ENCODE measurements at places on chromosomes 6 and 20.

- no peak for DNase-seq
Observed at GRCh38 chr6:165671222-165671768, 8.3 kb upstream of the PDE10A start.

DNA sequence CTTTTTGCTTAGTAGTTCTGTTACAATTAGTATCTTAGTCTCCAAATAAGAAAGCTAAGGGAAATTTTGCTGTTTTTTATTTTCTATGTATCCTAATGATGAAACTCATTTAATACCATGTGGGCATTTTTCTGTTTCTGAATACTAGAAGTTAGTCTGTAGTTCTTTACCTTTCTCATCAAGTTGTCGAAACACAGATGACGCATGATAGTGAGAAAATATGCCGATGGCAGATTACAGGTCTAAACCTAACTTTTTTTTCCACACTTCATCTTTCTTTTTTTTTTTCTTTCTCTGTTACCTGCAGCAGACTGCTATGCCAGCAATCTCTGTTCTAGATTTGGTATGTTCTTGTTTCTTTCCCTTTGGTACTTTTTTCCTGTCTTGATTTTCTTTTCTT is 43.3 kb upstream of the KIF25 start:
- no peak for DNase-seq

DNA sequence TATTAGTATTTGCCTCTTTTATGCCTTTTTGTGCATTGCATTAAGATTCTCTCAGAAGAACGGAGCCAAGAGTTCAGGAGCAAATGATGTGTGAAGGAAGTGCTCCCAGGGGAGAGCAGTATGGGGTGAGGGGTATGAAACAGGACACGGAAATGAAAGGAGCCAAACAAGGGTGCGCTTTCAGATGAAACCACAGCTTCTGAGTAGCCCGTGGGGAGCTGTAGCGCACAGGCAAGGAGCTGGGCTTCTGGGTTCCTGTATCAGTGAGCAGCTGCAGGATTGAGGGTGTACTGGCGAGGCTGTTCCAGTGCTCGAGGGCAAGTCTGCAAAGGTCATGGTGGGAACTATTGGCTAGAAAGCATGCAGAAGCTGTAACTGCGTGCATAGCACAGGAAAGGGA is 25.4 kb downstream of the ANKEF1 start:
- DNase-seq = no peak

DNA sequence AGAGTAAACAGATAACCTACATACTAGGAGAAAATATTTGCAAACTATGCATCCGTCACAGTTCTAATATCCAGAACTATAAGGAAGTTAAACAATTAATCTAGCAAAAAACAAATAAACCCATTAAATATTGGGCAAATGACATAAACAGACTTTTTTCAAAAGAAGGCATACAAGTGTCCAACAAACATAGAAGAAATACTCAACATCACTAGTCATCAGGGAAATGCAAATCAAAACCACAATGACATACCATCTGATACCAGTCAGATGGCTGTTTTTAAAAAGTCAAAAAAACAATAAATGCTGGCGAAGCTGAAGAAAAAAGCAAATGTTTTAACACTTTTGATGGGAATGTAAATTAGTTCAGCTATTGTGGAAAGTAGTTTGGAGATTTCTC is 1117.7 kb upstream of the MAP3K7 start:
- no peak for DNase-seq

DNA sequence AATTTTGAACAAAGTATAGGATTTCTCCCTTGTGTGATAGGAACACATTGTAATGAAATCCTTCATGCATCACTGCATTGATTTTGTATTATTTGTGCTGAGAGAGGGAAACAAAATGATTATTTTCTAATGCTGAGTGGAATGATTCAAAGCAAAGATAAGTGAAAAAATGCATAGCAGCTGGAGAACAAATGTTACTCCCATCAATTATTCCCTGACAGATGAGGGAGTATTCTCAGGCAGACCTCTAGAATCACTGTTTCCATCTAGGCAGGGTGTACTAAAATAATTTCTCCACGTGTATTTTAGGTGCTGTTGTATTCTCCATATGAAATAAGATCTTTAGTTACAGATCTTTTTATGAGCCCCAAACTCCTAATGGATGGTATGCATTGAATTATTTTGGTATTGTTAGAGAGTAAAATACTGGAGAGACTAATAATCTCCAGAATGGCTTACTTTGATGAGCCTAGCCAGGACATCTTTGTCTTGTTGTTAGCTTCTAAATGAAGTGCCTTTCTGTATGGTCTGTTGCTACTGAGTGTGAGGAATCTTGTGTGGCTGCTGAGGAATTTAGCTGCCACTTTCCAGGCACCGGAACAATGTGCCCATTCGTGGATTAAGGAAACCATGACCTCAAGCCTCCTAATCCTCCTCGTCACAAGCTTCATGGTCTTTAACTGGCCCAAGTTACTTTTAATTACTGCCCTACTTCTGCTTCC is 39.6 kb downstream of the RNF217 start:
- no peak for DNase-seq

GRCh38 chr6:65642776-65643175 is 64.2 kb downstream of the EYS start:
- no peak for DNase-seq

GRCh38 chr20:9506964-9507369 is 7.4 kb upstream of the LAMP5 start:
- no peak for DNase-seq

DNA sequence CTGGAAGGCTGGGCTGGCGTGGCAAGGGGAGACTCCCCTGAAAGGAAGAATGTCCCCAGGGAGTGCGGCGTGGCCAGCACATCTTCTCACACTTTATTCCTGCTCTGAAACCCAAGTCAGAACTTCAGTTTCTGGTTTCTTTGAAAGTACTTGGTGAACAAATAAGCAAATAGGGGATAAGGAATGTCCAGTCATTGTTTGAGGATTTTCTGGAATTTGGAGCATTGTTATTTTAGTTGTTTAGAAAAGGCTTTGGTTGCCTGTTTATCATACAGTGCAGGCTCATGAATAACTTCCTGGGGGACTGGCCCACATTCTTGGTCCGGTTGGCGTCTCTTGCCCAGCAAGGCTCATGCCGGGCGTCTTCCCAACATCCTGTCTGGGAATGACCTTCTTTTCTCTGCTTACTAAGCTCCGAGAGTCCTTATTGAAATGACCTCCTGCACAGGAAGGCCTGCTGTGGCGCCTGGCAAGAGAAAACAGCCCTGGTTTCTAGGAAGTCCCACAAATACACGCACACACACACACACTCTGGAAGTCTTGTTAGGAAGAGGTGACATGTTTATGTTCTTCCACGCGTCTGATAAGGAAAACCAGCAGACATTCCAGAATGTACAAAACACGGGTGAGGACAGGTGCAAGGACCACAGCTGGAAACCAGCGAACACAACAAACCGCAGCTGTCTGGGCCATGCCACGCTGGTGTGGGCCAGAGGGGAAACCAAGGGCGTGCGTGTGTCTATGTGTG is 71.9 kb downstream of the TMEM170B start:
- no peak for DNase-seq

GRCh38 chr20:50416269-50417022 is 93.7 kb upstream of the PTPN1 start:
- no peak for DNase-seq

DNA sequence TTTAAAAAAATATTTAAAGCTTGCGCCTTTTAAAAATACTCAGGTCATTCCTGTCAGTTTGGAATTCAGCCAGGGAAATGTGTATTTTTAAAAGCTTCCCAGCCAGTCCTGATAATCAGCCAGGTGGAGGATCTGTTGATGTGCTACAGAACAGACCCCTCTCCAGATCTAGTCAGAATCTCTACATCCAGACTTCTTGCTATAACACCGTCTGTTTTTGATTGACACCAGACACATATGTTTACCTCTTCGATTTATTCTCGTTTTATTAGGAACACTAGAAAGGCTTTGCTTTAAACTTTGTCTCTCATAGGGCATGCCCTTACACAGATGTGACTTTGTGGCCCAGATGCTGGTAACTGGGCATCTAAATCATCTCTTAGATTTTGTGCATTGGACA is 11.7 kb downstream of the PARD6B start:
- no peak for DNase-seq

DNA sequence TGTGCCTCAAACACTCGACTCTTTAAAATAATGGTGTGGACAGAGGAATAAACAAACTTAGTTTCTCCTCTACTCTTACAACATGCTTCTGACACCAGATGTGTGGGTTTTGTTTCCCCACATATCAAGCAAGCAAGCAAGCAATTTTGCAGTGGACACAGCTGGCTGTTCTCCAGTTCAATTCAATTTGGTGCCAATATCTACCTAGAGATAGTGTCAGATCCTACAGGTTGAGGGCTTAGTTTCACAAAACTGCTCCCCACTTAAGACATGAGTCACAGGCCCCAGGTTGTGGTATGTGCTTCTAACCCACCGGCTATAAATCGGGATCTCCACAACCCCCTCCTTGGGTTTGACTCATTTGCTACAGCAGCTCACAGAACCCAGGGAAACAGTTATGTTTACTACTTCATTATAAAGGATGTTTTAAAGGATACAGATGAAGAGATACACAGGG is 131.4 kb upstream of the TRAF3IP2 start:
- DNase-seq = peak; percentile 55

DNA sequence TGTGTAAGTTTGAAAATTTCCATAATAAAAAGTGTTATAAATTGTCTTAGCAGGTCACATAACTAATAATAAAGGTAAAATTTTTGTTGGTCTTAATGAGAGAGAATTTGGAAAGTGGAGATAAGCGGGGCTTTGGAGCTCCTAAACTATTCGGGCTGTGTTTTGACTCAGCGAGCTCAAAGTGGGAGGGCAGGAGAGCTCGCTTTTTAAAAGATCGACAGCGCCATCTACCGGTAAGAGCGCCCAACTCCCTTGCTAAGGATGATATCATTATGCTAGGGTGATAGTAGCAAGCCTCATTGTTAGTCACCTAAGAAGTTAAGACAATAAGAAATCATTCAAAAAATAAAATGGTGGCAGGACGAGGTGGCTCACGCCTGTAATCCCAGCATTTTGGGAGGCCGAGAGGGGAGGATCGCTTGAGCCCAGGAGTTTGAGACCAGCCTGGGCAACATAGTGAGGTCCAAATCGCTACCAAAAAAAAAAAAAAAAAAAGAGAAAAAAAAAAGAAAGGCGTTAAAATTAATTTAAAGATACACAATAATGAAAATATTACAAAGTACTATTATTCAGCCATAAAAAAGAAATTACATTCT is 24.8 kb downstream of the C6orf15 start:
- peak; percentile 89 for DNase-seq

DNA sequence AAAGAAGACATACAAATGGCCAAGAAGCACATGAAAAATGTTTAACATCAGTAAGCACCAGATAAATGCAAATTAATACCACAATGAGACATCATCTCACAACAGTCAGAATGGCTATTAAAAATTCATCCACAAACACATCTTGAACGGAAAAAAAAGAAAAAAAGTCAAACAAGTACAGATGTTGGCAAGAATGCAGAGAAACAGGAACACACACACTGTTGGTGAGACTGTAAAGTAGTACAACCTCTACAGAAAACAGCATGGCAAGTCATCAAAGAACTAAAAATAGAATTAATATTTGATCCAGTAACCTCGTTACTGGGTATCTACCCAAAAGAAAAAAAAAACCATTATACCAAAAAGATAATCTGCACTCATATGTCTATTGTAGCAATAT is 6.5 kb downstream of the STX7 start:
- DNase-seq = no peak

GRCh38 chr6:125512621-125513020 is 210.9 kb upstream of the HDDC2 start:
- DNase-seq = no peak

- no peak for DNase-seq
Observed at GRCh38 chr6:149936743-149937142, 5.1 kb upstream of the ULBP2 start.

- no peak for DNase-seq
Observed at GRCh38 chr6:16903470-16903869, 142.2 kb upstream of the ATXN1 start.

- no peak for DNase-seq
Observed at GRCh38 chr6:130632277-130632676, 194.9 kb upstream of the SMLR1 start.

- DNase-seq = no peak
Observed at GRCh38 chr20:11901127-11901526, 16.6 kb upstream of the BTBD3 start.

GRCh38 chr20:25338112-25339023 is 52.3 kb downstream of the ABHD12 start:
- no peak for DNase-seq

GRCh38 chr20:63979557-63980316 is at the start of gene SAMD10:
Gene SAMD10 (minus strand): TSS chr20:63979642. CDS start chr20:63979467, 175 bp downstream.
- peak; percentile 82 for DNase-seq

DNA sequence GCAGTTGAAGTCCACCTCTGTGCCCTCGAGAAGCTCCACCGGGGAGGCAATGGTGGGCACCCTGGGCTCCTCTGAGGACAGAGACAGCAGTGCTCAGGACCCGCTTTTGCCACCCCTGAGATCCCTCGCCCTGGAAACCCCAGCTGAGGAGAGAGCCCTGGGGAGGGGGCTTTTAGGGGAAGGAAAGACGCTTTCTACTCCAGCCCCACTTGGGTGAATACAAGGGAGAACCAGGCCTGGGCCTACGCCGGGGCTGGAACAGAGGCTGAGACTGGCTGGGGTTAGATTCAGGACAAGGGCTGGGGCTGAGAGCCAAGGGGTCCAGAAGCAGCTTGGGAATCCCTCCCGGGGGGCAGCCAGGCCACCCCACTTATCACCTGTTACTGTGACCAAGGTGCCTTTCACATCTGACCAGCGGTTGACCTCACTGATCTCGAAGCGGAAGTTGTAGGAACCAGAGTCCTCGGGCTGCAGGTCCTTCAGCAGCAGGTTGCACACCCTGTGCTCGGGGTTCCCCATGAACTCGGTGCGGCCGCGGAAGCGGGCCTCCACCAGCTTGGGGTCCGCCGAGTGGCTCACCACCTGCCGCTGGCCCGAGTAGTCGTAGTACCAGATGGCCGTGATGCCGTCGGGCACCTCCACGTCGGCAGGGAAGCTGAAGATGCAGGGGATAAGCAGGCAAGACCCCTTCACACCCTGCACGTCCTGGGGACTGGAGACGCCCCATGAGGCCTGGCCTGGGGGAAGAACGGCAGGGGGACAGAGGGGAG is 6.2 kb downstream of the SIGLEC1 start:
- DNase-seq = no peak

All from activated CD8-positive, alpha-beta memory T cell treated with anti-CD3 and anti-CD28 coated beads, Interleukin-2, amount 50 U/mL, for 4 hours (primary cell).